Heart left ventricle (tissue), 16 donors: ENCODE measurements at places on chromosomes 7 and 10. TPM values are rescaled to one million over a fixed set of nuclear protein-coding genes. Genes with fewer than 3 reads are reported as not detected.

- no peak for DNase-seq
Observed at GRCh38 chr7:144019457-144019856, 19.3 kb downstream of the OR6B1 start.

GRCh38 chr10:22874189-22874854 is 53.5 kb upstream of the ARMC3 start:
- DNase-seq = no peak

- DNase-seq = no peak
Observed at GRCh38 chr7:37348982-37349381, 99.7 kb downstream of the ELMO1 start.

The MBLAC1 gene
- 2.3 TPM for total RNA-seq

DNA sequence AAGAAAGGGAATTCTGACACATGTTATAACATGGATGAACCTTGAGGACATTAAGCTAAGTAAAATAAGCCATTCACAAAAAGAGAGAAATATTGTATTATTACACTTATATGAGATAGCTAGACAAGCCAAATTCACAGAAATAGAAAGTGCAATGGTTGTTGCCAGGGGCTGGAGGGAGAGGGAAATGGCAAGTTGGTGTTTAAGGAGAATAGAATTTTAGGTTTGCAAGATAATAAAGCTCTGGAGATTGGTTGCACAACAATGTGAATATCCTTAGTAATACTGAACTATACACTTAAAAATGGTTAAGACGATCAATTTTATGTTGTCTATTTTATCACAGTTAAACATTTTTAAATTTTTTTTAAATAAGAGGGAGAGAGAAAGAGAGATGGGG is 25.0 kb upstream of the ADD3 start:
- no peak for DNase-seq

- DNase-seq = no peak
Observed at GRCh38 chr7:17758008-17758407, 182.3 kb downstream of the SNX13 start.

DNA sequence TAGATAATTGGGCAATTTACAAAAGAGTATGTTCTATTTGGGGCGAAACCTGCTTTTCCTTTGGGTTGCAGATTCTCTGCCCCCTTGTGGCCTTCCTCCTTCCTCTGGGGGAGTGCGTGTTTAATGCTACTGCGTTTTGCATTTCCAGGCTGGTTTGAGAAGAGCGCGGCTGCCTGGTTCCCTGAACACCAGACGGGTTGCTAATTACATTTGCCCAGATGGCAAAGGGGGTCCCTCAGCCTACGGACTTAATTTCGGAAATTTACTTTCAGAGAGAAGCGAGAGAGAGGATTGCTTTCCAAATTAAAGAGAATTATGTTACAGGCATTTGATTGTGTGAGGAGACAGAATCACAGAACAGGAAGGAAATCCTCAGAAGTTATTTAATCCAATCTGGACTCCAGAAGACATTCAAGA is 91.9 kb upstream of the JAZF1 start:
- peak; percentile 41 for DNase-seq
